ENCODE measurements at places on chromosomes 2 and 18.

DNA sequence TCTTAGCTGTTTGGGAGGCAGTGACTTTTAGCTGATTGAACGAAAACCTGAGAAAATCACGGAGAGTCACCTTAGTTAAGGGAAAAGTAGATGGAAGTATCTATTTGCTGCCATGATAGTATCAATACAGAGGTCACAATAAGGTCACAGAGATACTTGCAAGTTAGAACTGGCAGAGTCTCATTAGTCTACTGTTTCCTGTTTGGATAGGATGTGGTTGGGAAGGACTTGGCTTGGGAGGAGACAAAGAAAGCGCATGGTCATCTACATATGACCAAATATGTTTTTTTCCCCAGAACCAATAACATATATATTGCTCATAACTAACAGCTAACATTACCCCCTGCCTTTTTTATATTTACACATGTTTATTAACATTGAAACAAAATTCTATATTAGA lies 78.4 kb upstream of the AQP4 start:
- no peak for DNase-seq

DNA sequence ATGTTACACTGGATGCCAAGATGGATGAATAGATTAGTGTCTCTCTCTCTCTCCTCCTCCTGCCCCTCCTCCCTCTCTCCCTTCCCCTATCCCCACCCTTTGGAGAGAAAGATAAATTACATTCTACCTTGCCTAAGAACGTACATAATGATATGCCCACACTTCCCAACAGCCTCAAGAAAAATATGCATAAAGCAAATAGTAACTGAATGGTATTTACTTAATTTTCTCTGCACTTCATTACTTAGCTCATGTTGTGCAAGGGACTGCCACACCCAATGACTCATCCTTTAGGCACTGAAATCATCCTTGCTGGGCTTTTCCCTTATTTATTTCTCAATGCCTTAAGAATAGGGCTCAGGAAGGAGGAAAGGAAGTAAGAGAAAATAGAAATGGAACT lies 137.3 kb upstream of the PID1 start:
- DNase-seq, result peak; percentile 53

GRCh38 chr2:133532919-133533318 lies 35.3 kb downstream of the NCKAP5 start:
- no peak for DNase-seq

GRCh38 chr2:226583715-226584114 lies 215.9 kb downstream of the IRS1 start:
- DNase-seq, result peak; percentile 46

DNA sequence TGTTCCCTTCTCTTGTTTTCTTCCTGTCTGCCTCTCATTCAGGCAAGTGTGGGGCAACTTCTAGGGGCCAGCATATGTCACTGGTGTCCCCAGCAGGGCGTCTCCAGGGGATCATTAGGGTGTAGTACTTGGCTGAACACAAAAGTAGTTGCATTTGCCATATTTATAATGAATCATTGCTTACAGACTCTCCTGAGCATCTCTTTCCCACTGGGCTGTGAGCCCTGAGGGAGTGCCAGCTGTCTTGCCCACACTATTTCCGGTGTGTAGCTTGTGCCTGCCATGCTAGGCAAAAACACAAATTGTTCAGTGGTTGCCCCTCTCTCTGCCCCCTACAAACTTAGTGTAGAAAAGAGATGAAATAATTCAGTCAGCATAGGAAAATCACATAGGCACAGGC lies 40.8 kb upstream of the SCLY start:
- DNase-seq, result no peak

DNA sequence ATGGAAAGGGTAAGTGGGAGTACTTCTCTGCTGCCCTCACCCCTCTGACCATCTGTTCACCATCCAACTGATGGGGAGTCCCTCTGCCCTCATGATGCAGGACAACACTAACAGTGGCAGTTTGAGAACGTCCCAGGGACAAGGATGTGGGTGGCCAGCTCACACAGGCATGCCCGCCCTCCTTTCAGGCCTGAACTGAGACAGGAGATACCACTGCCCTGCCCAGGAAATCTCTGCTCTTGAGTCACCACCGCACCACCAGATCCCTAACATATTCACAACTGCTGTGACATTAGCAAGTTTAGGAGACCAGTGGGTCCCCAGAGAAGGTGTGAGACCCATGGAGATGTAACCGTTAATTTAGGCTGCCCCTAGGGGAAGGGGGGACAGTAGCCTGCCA lies 66.2 kb downstream of the TRAPPC8 start:
- no peak for DNase-seq

All from hepatic stellate cell (primary cell).